ENCODE measurements at places on chromosomes 3 and 15. TPM values are rescaled to one million over a fixed set of nuclear protein-coding genes. Genes with fewer than 3 reads are reported as not detected.

The SENP2 gene
- total RNA-seq = 40.1 TPM

The THPO gene
- not detected for total RNA-seq

The ITGA11 gene
- total RNA-seq = 31.2 TPM

The SUCNR1 gene
- 1.6 TPM for total RNA-seq

The PLCL2 gene
- total RNA-seq = 0.71 TPM

The C3orf22 gene
- not detected for total RNA-seq

The ADCY5 gene
- total RNA-seq = not detected

The CASR gene
- total RNA-seq = not detected

The TICRR gene
- 6.6 TPM for total RNA-seq

The MORC1 gene
- total RNA-seq = 0.02 TPM

The CSPG5 gene
- 1.1 TPM for total RNA-seq

The RETNLB gene
- total RNA-seq = not detected

The EXD1 gene
- not detected for total RNA-seq

The CLDN1 gene
- 1.8 TPM for total RNA-seq

The FANCD2OS gene
- not detected for total RNA-seq

The SLC49A4 gene
- 30.3 TPM for total RNA-seq

The GRK7 gene
- total RNA-seq = not detected

The CFAP91 gene
- 3.3 TPM for total RNA-seq

The OR4F15 gene
- not detected for total RNA-seq

The IL16 gene
- not detected for total RNA-seq

The TMCO5A gene
- total RNA-seq = not detected

The SPINT1 gene
- total RNA-seq = 8.3 TPM

The SLC2A2 gene
- total RNA-seq = 0.12 TPM

The DAZL gene
- total RNA-seq = not detected

The MESP2 gene
- total RNA-seq = 0.62 TPM

The SLC15A2 gene
- 0.37 TPM for total RNA-seq

The LRRC28 gene
- total RNA-seq = 19.9 TPM

The ATP8B4 gene
- total RNA-seq = 0.89 TPM

The GOLGA8N gene
- 0.15 TPM for total RNA-seq

The PDIA3 gene
- total RNA-seq = 228 TPM

The SEMA3B gene
- 22.5 TPM for total RNA-seq

The PLA2G4D gene
- 0.10 TPM for total RNA-seq

The GALNT15 gene
- 2.1 TPM for total RNA-seq

The ZIC1 gene
- total RNA-seq = 10.5 TPM

The GABRR3 gene
- total RNA-seq = not detected

The GOLGA6A gene
- not detected for total RNA-seq

The EPHA3 gene
- total RNA-seq = 0.20 TPM

The CD86 gene
- total RNA-seq = not detected

The NR2E3 gene
- total RNA-seq = not detected

The ERICH6 gene
- 0.07 TPM for total RNA-seq

The BFSP2 gene
- not detected for total RNA-seq

The SENP8 gene
- total RNA-seq = 2.5 TPM

The PLSCR5 gene
- total RNA-seq = not detected

The SLC38A3 gene
- 0.89 TPM for total RNA-seq

The EFCC1 gene
- not detected for total RNA-seq

All from M059J (cell line).